ENCODE measurements at places on chromosomes 4 and X.

DNA sequence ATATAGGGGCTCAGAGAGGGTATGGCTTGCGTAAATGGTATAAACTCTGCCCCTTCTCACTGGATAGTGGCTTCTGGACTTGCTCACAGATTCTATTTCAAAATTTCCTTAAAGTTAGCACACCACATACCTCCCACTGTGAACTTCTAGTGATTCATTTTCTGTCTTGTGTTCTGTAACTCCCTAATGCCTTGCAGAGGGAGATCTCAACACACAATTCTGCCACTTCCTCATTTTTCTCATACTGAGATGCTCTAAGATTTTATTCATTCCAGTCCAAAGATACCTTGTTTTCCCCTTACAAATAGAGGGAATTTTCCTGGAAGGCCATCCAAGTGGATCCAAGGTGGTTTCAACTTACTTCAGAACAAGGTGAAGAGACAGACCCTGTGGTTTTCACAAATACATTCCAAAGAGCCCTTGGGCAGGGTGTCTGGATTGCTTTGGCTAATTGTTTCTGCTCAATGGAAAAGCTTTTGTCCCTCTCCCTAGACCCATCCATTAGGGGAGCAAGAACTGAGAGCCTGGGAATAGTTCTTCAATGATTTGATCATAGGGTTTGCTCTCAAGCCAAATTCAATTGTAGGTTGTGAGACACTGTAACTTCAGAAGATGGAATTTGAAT is 52.1 kb upstream of the CAPN6 start:
- peak; percentile 39 for DNase-seq

GRCh38 chr4:12747154-12747553 is 737.0 kb downstream of the RAB28 start:
- no peak for DNase-seq

- DNase-seq: no peak
Measured at GRCh38 chr4:15262396-15262795, 165.4 kb upstream of the C1QTNF7 start.

GRCh38 chr4:184649971-184650855 is 675 bp downstream of the PRIMPOL start:
- peak; percentile 66 for DNase-seq

DNA sequence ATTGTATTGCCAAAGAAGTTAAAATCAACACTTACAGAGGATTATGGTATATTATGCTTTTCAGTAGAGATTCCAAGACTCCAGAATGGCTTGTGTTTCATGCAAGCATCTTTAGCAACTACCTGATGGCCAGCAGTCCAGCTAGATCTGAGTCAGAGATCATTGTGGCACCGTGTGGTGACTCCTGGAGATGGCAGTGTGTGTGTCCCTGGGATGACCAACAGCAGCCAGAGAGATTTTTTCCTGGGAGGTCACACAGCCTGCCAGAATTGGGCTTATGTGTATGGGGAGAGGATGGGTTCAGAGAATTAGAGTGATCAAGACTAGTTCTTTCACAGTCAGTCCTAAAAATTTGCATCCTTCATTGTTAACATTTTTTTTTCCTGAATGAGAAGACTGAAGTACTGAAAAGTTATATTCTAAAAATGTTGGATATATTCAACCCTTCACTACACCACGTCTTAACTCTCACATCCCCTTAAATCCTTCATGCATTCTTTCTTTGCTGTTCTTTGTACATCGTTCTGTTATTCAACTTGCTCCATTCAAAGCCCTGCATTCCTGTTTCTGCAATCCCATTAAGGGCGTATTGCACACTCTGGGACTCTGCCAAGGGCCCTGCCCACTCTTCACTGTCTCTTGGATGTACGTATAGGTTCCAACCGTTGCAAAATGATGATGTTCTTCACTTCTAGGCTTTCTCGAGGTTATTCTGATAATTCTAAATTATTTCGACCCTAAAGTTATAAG is 12.4 kb downstream of the TENM3 start:
- DNase-seq: no peak

- DNase-seq: no peak
Measured at GRCh38 chr4:101871962-101872676, 81.6 kb downstream of the BANK1 start.

- DNase-seq: no peak
Measured at GRCh38 chrX:42930951-42931350, 153.0 kb upstream of the PPP1R2C start.

DNA sequence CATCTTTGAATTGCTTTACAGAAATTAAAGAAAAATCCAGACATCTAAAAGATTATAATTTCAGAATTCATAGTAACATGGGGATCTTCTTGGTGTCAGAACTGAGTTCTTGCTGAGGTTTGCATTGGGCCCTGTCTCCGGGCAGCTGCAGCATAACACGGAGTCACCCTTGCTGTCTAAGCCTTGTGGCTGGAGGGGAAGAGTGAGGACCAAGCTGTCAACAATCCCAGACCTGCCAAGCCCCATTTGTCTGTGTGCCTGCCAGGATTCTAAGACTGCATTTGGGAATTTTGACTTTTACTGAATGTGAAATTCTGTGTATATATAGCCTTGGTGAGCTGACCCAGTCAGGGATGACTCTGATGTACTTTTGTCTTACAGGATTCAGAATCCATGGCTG is 25.2 kb upstream of the NAP1L5 start:
- DNase-seq: no peak

- DNase-seq: no peak
Measured at GRCh38 chrX:42524379-42524778, 253.6 kb downstream of the PPP1R2C start.

DNA sequence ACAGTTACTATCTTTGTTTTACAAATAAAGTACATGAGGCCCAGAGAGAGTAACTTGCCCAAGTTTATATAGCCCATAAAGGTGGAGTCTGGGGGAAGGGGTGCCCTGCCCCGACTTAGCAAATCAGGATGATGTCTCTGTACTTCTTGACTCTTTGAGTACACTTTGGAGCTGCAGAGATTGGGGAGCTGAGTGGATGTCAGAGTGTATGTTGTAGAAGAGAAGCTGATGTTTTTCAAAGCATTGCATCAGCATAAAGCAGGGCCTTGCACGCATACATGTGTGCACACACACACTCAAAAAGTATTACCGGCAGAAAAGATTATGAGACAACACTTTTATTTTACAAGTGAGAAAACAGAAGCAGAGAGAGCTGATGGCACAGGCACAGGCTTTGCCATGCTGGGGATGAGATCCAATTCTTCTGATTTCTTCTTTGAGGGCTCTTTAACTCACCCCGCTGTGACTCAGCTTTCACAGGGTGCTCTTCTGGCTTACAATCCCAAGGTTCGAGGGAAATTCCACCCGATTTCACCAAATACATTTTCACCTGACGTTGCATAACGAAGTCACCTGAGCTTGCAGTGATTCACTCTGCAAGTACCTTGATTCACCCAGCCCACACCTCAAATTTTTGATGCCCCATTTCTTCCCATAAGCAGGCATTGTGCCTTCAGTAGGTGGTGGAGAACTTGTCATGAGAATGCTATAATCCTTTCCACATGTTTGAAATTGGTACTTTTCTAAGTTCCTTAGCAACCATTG is 292.8 kb upstream of the BOD1L1 start:
- no peak for DNase-seq

- peak; percentile 25 for DNase-seq
Measured at GRCh38 chr4:73704314-73705055, 35.9 kb upstream of the CXCL8 start.

DNA sequence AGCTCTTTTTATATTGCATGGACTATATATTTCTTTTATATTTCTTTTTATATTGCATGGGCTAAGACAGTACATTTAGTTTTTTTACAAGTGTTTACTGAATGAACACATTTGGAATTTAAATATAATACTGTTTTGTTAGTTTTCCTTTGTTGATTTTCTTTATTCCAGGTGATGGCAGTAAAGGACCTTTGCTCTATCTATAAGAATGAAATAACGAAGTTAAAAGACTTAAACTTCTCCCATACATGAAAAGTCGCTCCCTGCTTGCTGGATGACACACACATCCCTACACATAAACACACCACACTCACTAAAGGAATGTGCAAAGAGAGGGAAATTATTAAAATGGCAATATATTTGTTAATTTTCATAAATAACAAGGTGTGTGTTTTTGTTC is 102.5 kb upstream of the ANXA10 start:
- no peak for DNase-seq

- peak; percentile 3 for DNase-seq
Measured at GRCh38 chr4:103994059-103994458, 274.3 kb upstream of the TACR3 start.

DNA sequence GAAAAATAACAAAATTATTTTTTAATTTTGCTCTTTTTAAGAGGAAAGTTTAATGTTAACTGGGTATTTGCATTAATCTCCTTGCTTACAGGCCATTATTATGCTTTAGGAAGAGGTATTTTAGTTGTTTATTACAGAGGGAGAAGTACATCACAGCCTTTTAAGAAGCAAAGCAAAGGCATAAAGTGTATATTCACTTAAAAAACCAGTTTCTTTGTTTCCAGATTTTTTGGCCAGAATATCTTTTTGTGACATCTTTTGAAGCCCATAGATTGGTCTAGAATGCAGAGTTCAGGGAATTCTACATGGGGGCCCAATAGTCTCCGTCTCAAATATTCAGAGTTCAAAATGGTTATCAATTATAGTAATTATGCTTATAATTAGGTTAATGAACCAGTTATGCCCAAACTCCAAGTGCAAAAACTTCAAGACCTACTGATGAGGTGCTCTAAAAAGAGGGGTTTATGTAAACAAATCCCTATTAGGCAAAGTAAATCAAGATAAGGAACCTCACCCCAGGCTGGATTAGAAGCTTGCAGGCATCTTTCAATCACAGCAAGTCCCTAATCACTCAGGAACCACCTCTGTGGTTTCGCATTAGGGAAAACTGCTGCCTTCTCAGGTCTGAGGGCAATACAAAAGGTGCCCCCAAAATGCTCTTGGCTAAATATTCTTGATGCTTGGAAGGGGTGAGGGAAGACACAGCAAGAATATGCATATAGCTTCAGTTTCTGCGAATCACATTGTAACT is 1.4 kb downstream of the CXXC4 start:
- peak; percentile 15 for DNase-seq

- DNase-seq: peak; percentile 5
Measured at GRCh38 chrX:9913146-9913433, 54.1 kb upstream of the CLDN34 start.

All from tongue (tissue), 3 donors.